Activated CD4-positive, alpha-beta T cell treated with anti-CD3 and anti-CD28 coated beads, Interleukin-2, amount 10 ng/mL, durations not matched to agents 7 days and 5 days (primary cell): ENCODE measurements at places on chromosomes 12 and 14. TPM values are rescaled to one million over a fixed set of nuclear protein-coding genes. Genes with fewer than 3 reads are reported as not detected.

PCED1B gene
- 59.7 TPM for total RNA-seq

GLS2 gene
- total RNA-seq = 1.9 TPM

TXNDC16 gene
- total RNA-seq = 12.0 TPM

FAM181A gene
- total RNA-seq = not detected

- H3K4me3 ChIP-seq = peak overlapping the region; percentile 36
- H3K27ac ChIP-seq = peak overlapping the region; percentile 17
- DNase-seq = peak; percentile 26
- no peaks in the 10 kb centered on the region for H3K36me3 ChIP-seq
These were observed 120.0 kb downstream of the PRICKLE1 start for GRCh38 chr12:42469355-42470175.

DNA sequence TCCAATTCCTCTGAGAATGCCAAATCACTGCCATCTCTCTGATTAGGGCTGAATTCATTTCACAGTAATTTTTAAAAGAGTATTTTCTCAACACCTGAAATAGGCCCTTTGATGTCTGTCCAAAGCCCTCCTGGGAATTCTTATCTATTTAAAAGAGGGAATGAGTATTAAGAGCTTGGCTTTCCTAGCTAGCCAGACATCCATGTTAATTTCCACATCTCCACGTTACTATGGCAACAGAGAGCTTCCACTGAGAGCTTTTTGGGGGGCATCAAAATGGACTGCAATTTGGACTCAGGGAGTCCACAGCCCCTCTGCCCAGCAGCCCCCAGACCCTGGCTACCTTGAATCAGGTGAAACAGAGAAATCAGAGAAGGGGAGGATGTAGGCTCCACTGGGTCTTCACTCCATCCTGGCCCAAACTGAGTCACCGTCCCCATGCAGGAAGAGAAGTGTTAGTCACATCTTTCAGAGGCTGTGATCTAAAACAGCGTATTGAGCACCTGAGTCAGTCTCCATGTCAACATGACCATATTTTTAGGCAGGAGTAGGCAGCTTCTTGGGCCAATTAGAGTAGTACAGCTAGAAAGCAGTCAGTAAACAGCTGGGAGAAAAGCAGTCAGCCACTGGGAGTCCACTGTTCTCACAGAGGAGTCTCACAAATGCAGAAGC lies 7.0 kb upstream of the FICD start:
- no peak overlapping the region for H3K4me3 ChIP-seq
- peaks cover 10% of the 10 kb centered on the region for H3K4me1 ChIP-seq

DNA sequence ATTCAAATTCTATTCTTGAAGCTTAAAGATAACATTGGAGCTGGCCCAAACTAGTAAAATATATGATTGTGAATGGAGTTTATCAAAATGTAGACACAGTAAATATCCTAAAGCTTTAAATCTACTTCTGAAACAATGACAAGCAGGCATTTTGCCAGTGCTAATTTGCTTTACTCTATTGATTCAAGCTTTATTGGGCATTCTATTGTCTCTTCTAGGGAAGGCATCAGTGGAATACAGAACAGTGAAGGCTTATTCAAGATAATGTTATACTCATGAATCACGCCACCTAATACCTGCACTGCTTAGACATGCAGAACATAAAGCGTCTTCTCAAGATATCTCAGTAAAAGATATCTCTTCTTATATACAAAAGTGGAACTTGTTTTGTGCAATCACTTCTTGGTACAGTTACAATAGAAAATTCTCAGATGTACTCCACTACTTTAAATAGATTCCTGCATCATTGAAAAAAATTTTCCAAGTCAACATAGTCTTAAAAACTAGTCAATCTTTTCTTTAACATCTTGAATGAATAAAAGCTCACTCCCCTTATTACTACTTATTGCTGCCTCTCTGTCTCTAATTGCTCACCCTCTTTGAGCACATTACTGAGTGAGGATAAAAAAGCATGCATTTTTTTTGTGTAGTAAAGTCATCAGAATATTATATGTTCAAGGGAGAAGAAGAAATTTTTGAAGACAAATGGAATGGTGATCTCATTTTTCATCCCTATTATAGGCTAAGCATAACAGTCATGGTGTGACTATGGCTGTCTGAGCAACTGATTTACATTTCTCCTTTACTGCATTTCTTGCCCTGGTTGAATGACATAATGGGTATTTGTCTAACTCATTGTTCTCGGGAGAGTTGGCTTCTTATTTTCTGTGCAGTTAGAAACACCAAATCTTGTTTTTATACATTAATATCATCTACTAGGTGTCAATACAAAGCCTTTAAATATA lies 98.0 kb upstream of the E2F7 start:
- H3K27ac ChIP-seq = no peak overlapping the region
- no peaks in the 10 kb centered on the region for H3K36me3 ChIP-seq
- H3K4me3 ChIP-seq = no peak overlapping the region
- DNase-seq = no peak
- no peaks in the 10 kb centered on the region for H3K27me3 ChIP-seq
